Mucosa of descending colon (tissue), 3 donors: ENCODE measurements at places on chromosomes 12 and 14. TPM values are rescaled to one million over a fixed set of nuclear protein-coding genes. Genes with fewer than 3 reads are reported as not detected.

DNA sequence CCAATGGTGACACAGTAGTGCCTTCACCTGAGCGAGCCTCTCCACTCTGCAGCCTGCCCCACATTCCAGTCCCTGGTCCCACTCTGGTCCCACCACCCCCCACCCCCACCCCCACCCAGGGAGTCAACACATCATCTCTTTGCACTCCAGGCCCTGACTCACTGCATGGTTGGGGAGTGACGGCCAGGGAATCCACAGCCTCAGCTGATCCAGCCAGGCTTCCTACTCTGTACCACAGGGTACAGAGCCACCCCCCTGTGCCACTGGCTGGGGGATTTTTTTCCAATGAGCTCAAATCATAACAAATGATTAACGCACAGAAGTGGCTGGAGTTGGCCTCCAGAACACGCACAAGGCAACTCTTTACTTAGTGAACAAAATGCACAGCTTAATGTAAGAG, 233.7 kb downstream of the NTF3 start:
- DNase-seq, result no peak

DNA sequence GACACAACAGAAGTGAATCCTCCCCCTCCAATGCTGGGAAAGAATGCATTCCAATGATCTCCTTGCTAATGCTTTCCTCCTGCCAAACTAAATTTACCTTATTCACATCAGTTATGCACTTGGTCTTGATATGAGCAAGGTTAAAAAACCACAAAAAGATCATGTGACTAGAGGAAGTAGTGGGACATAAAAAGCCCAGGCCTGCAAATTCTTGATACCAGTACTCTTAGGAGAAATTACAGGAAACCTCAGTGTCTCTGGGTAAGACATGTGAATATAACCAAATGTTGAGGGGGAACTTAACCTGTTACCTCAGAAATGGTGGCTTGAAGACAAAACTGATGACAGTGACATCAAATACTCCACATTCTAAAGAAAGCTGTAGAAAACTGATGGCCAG, 427.1 kb downstream of the RPS29 start:
- DNase-seq, result no peak

DNA sequence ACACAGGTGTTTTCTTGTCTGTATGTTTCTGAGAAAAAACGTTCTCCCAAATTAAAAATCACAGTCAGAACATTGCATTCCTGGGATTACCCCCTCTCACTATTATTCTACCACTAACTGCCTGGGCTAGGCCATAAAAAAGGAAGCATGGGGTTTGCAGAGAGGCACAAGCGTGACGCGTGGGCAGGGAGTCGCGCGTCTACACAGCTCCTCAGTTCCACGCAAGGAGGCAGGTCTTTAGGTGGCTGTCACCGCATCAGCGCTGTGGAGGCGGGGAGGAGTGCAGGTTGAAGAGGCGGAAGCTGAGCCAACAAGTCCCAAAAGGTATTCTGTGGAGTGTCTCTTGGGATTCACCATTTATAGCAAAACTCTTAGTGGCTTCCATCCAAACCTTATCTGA, 109.9 kb downstream of the RIMBP2 start:
- no peak for DNase-seq

HHIPL1 gene
- 0.26 TPM for total RNA-seq

SELPLG gene
- total RNA-seq, result 6.0 TPM

RAD51AP1 gene
- 2.2 TPM for total RNA-seq

RNASE1 gene
- 105 TPM for total RNA-seq

C3AR1 gene
- total RNA-seq, result 2.8 TPM
